ENCODE measurements at places on chromosomes 3 and 15.

- H3K36me3 ChIP-seq = no peaks in the 10 kb centered on the region
- no peak overlapping the region for H3K27ac ChIP-seq
- no peaks in the 10 kb centered on the region for H3K27me3 ChIP-seq
- DNase-seq = no peak
- no peaks in the 10 kb centered on the region for H3K4me1 ChIP-seq
Observed at GRCh38 chr15:46917721-46918252, 799.5 kb upstream of the SEMA6D start.

GRCh38 chr3:81741216-81741615 is 20.2 kb downstream of the GBE1 start:
- no peak overlapping the region for H3K4me3 ChIP-seq
- no peak for DNase-seq
- H3K27ac ChIP-seq = no peak overlapping the region
- no peaks in the 10 kb centered on the region for H3K27me3 ChIP-seq
- H3K36me3 ChIP-seq = no peaks in the 10 kb centered on the region
- H3K4me1 ChIP-seq = peaks cover 5% of the 10 kb centered on the region

GRCh38 chr15:85329561-85330422 is 50.6 kb upstream of the AKAP13 start:
- H3K36me3 ChIP-seq = no peaks in the 10 kb centered on the region
- peak overlapping the region; percentile 90 for H3K4me3 ChIP-seq
- peak overlapping the region; percentile 96 for H3K27ac ChIP-seq

GRCh38 chr15:35444557-35445204 is 101.3 kb downstream of the DPH6 start:
- H3K27ac ChIP-seq = no peak overlapping the region
- no peaks in the 10 kb centered on the region for H3K27me3 ChIP-seq
- H3K4me1 ChIP-seq = no peaks in the 10 kb centered on the region
- H3K4me3 ChIP-seq = no peak overlapping the region
- peaks cover 4% of the 10 kb centered on the region for H3K36me3 ChIP-seq

DNA sequence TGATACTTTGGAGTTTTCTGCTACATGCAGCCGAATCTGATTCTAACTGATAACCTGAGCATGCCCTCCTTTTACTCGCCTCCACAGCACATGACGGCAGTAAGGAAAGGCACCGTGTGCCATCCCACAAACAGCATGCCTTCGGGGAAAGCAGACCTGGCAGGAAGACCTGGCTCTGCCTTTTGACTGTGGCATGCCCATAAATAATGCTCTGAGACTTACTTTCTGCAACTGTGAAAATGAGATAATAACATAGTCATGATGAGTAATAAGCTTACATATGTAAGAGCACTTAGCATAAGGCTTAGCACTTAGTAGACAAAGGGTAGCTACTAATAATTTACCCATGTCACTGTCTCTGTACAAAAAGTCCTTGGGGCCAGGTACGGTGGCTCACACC is 32.9 kb downstream of the MTHFS start:
- peaks cover 14% of the 10 kb centered on the region for H3K4me1 ChIP-seq
- H3K4me3 ChIP-seq = no peak overlapping the region
- H3K36me3 ChIP-seq = peaks cover 25% of the 10 kb centered on the region
- no peak overlapping the region for H3K27ac ChIP-seq

DNA sequence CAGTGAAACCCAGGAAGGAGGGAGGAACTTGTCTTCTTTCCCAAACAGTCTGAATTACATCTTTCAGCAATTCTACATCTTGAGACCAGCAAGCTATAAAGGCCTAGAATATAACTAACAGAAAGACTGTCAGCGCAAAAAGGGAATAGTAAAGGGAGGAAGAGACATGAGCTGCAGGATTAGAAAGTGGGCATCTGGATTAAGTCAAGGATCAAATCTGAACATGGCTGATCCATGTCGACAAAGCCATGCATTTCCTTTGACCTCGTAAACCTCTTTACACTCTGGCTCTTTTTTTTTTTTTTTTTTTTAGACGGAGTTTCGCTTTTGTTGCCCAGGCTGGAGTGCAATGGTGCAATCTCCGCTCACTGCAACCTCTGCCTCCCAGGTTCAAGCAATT is 35.4 kb upstream of the KCNMB3 start:
- H3K36me3 ChIP-seq = no peaks in the 10 kb centered on the region
- H3K4me3 ChIP-seq = no peak overlapping the region
- H3K4me1 ChIP-seq = no peaks in the 10 kb centered on the region

DNA sequence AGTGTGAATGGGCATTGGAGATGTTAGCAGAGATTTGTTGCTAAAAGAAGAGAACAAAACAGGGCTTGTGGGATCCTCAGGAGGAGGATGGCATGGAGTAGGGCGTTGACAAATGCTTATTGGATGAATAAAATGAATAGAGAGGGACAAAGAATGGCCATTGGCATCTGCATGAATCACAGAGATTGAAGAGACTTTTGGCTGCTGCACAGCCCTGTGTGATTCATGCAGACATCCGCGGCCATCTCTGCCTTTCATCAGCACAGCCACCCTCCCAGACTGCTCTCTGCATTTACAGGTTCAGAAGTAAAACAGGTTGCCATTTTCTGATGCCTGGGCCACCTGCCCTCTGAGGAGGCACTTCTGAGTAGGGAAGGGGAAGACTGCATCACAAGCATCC is 397.9 kb downstream of the EPHB1 start:
- no peak overlapping the region for H3K4me3 ChIP-seq
- no peaks in the 10 kb centered on the region for H3K4me1 ChIP-seq
- no peak overlapping the region for H3K27ac ChIP-seq

- peaks cover 5% of the 10 kb centered on the region for H3K27me3 ChIP-seq
- DNase-seq = no peak
- H3K4me3 ChIP-seq = no peak overlapping the region
- H3K36me3 ChIP-seq = no peaks in the 10 kb centered on the region
- no peak overlapping the region for H3K27ac ChIP-seq
Observed at GRCh38 chr15:99545605-99546004, 20.2 kb upstream of the MEF2A start.

- no peaks in the 10 kb centered on the region for H3K36me3 ChIP-seq
- no peak for DNase-seq
- H3K27ac ChIP-seq = no peak overlapping the region
- H3K4me3 ChIP-seq = no peak overlapping the region
- H3K4me1 ChIP-seq = no peaks in the 10 kb centered on the region
Observed at GRCh38 chr3:117793622-117794265, 1084.2 kb downstream of the TUSC7 start.

DNA sequence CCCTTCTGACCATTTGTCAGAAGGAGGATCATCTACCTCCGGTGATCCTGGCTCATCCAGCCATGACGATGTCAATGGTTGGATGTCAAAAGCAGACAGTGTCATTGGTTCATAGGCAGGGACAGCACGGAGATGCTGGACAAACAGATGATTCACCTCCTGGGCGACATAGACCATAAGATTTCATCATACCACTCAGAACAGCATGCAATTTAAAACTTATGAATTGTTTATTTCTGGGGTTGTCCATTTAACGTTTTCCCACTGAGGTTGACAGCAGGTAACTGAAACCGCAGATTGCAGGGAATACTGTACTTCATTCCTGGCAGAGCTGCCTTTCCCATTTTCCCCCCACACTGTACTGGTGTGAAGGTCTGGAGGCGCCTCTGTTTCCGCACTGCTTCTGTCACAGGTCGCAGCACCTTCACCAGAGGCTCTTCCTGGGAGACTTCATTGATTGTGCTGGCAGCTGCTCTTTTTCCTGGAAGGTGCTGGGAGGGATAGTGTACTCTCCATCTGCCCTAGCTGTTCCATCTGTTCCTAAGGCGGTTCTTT is 32.5 kb upstream of the TMOD3 start:
- no peaks in the 10 kb centered on the region for H3K27me3 ChIP-seq
- DNase-seq = no peak
- no peaks in the 10 kb centered on the region for H3K4me1 ChIP-seq
- no peak overlapping the region for H3K27ac ChIP-seq

DNA sequence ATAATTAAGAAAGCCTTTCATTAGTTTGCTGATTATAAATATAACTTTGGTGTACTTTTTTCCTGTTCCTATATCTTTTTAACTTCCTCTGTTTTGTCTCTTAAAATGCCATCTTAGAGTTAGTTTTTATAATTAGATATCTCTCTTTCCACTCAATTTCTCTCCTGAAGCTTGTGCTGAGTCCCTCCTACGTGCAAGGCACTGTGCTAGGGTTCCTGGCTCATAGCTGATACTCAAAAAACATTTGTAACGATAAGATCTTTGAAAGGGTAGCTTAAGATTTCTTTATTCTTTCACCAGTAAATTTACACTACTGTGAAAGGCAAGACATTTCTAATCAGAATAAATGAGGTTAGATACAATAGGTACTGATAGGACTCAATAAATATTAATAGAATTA is 358.8 kb downstream of the MECOM start:
- no peaks in the 10 kb centered on the region for H3K4me1 ChIP-seq
- H3K27ac ChIP-seq = no peak overlapping the region
- H3K36me3 ChIP-seq = no peaks in the 10 kb centered on the region
- DNase-seq = no peak
- no peaks in the 10 kb centered on the region for H3K27me3 ChIP-seq

Data from effector memory CD8-positive, alpha-beta T cell (primary cell).